Muscle of arm (tissue), 14 donors: ENCODE measurements at places on chromosomes 11 and 22.

GRCh38 chr11:71548716-71549151, 514 bp downstream of the KRTAP5-9 start:
- DNase-seq: no peak

GRCh38 chr11:10375280-10375971, 70.6 kb downstream of the ADM start:
- DNase-seq: peak; percentile 41

GRCh38 chr22:49457946-49458707, 369.5 kb downstream of the BRD1 start:
- no peak for DNase-seq

DNA sequence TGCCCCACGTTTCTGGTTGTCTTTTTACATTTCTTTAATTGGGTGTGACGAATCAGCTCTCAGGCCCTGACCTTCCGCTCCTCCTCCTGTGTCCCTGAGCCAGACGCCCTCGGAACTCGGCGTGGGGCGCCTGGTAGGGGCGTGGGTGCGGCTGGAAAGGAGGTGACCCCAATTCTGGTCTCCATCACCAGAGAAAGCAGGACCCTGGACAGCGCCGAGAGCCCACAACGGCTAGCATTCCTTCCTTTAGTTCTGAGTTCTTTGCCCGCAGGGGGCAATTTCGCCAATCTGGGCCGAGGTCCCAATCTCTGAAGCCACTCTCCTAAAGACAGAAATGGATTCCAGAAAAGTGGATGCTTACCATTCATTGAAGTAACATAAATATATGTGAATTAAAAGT, 11.7 kb upstream of the RBMXL2 start:
- no peak for DNase-seq

GRCh38 chr22:29457730-29458129, 19.3 kb downstream of the RFPL1 start:
- no peak for DNase-seq

- no peak for DNase-seq
Measured at GRCh38 chr11:19164881-19165280, 36.9 kb downstream of the CSRP3 start.

- DNase-seq: peak; percentile 26
Measured at GRCh38 chr22:25475257-25476022, 89.0 kb upstream of the GRK3 start.

GRCh38 chr22:17912945-17913721, 111.2 kb downstream of the MICAL3 start:
- no peak for DNase-seq

DNA sequence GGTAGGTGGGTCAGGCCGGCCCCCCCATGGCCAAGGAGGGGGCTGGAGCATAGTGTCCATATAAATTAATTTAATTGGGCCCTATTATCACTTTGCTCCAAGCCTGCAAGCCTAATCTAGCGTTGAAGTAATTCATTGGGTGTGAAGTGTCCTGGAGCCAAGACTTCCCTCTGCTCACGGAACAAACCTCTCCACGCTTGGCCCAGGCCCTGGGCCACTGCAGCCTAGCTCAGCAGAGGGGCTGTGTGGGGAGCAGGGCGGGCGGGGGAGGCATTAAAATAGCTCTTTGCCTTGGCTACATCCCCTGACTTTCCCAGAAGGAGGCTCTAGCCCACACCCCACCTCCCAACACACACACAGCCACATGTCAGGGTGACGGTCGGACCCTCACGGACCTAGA, 73.5 kb downstream of the THAP12 start:
- peak; percentile 61 for DNase-seq
